ENCODE measurements at places on chromosomes 16 and 17.

- DNase-seq: no peak
Observed at GRCh38 chr16:11380836-11381235, 35.6 kb downstream of the RMI2 start.

DNA sequence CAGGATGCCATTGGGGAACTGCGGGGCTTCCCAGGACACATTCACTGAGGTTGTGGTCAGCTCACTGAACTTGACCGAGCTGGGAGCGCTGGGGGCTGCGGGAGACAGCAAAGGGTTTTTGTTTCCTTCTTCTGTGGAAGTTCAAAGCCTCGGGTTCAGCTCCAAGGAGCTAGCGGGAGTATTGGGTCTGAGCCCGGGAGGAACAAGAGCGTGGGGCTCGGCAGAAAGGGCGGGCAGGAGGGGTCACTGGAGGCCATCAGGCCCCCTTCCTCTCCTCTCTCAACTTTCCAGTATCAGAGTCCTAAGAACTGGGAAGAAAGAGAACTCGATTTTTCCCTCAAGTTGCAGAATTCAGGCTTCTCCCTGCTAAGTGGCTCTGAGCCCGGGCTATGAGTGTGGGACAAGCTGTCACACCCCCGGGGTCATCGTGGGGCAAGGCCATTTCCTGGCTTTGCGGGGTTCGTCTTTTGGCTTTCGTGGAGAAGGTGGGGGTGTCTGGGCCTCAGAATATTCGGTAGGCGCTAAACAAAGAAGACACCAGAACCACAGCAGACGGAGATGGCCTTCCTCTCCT, 53.6 kb upstream of the CDC42EP4 start:
- no peak for DNase-seq

GRCh38 chr17:43907425-43907981, at the start of gene MPP2:
Gene MPP2 (minus strand): TSS chr17:43907536. CDS start chr17:43904460, 3,076 bp downstream.
- peak; percentile 36 for DNase-seq

GRCh38 chr16:80741724-80742123, 62.7 kb downstream of the CDYL2 start:
- DNase-seq: no peak

GRCh38 chr17:75753514-75754377, 11.2 kb downstream of the GALK1 start:
- peak; percentile 62 for DNase-seq

DNA sequence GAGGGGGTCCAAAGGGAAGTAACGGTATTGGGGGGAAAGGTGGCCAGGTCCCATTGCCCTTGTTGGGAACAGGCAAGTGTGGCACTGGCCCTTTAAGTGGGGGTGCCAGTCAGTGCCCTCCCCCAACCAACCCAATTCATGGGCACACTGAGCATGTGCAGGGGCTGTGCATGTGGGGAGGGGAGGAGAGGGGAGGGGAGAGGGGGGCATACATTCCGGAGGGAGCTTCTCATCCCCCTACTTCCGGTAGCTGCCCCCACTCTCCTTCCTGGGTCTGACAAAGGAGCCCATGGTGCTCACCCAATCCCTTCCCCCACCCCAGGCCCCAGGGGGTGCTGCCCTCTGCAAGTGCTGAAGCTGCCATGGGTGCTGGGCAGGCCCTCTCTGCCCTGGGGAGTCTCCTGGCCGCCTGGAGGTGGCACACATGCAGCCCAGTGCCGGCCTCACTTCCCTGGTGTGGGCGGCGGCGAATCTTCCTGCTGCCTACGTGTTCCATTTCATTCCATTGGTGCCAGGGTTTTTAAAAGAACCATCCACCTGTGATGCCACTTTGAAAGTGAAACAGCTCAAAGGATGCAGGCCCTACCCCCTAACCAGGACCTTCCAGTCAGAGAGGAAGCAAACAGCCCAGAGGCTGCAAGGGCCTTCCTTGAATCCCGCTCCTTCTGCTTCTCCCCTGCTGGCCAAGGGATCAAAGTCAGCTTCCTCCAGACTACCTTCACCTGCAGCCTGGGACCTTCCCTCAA, 11.0 kb downstream of the HEXIM2 start:
- DNase-seq: peak; percentile 22

DNA sequence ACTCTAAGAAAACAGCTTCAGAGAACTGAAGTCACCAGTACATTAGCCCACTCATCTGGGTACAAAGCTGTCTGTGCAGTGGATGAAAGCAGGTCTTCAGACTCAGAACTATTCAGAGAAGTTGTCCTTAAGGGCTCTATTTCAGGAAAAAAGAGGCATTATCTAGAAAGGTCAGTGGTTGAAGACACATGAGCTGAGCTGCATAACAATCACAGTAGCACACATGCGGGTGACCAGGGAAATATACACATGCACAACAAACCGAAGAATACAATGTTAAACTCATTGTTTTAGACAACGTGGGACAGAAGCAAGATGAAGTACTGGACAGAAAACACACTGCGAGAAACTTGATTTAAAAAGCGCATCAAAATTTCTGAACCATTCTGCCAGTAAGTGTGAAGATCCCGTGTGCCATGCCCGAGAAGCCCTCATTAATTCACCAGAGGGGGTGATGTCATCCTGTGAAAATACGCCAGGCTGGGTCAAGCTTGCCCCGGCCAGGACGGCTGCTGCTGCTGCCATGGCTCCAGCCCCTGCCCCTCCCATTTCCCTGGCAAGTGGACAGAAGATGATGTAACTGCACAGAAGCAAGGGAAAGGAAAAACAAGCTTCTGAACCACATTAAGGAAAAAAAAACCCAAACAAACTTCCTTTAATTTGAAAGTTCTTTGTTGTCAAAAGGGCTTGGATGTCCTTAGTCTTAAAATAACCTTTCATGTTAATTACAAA, 10.1 kb downstream of the DYNC1LI2 start:
- no peak for DNase-seq

GRCh38 chr16:73308771-73309170, 260.8 kb upstream of the ZFHX3 start:
- no peak for DNase-seq

DNA sequence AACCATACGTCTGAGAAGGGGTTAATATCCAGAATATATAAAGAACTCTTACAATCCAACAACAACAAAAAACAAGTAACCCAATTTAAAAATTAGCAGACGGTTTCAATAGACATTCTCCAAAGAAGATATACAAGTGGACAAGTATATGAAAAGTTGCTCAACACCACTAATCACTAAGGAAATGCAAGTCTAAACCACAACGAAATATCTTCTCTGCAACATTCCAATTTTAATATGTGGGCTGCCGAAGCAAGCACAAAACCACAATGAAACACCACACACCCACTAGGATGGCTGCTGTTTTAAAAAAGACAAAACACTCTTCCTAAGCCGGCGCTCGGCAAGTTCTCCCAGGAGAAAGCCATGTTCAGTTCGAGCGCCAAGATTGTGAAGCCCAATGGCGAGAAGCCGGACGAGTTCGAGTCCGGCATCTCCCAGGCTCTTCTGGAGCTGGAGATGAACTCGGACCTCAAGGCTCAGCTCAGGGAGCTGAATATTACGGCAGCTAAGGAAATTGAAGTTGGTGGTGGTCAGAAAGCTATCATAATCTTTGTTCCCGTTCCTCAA, 5.9 kb upstream of the SLC13A2 start:
- no peak for DNase-seq

DNA sequence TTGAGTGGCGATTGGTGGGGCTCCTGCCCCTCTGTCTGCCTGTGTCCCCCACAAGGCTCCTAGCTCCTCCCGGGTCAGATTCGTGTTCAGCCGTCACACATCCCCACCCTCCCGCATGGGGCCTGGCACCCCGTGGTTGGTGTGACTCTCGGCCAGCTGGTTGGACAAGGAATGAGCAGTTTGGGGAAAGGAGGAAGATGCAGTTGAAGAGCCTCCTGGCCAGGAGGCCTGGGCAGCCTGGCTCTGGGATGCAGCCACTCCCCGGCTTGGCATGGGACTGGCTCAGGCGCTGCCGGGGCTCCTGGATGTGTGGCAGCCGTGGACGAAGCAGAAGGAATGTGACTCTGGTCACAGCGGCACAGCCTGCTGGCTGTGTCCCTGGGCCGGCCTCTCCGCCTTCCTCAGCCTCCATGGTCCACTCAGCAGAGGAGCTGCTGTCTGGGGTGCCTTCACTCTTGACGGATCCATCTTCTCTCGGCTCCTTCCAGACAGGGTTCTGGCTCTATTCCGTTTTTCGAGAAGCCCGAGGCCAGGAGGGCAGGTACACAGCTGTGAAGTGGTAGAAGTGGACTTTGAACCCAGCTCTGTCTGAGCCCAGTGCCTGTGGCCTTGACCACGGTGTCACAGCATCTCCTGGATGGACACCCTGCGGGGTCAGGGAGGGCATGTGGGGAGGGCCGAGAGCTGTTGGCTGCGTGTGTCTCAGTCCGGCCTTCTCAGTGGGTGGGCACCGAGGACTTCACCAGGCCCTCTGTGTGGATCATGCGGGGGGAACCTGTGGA, 2.1 kb downstream of the TRAF7 start:
- no peak for DNase-seq

GRCh38 chr17:33580215-33580614, 287.1 kb upstream of the ASIC2 start:
- DNase-seq: no peak

GRCh38 chr16:13742928-13743327, 177.0 kb upstream of the ERCC4 start:
- no peak for DNase-seq

DNA sequence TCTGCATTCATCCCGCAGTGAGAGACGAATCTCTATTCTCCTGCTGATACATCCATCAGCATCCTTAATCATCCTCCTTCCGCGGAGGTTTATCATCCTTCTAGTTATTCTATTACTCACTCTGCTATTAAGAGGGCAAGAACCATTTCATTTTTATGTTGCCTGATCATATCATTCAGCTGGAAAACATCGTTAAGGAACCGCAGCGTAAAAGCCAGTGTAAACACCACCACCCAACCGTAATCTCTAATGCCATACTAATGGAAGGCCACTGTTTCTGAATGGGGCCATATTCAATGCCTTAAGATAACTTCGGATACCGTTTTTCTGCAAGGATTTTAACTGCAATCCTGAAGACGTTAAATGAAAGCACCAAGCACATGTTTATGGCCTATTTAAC, 36.7 kb upstream of the ERCC4 start:
- no peak for DNase-seq

DNA sequence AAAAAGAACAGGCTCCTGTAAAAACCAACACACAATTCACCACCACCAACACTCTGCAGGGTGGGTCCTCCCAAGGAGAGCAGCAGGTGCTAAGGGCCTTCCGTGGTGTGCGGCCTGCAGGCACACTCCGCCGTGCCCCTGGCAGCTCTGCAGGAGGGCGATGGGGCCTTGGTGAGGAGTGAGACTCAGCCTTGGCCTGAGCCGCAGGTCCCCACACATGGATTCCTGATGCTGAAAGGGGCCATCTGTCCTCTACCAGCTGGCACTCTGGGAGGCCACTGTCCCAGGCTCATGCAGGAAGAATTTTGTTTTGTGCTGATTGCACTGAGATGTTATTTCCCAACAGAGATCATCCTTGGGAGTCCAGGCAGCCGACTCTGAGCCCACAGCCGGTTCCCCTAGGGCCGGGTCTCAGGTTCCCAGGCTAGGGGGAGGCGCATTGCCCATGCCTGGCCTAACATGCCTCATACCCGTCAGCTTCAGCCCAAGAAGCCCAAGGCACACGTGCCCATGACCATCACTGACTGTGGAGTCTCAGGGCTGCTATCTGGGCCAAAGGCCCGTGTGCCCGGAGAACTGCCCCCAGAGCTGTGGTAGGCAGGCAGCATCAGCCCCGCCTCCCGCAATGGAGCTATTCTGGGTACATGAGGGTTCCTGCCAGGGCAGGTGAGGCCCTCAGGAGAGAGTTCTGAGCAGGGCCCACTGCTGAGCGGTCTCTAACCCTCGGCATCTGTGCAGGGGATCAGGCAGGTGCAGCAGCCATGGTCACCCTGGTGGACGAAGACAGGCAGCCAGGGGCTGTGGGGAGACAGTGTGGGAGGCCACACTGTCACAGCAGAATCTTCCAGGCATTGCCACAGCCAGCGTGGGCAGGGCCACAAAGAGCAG, 97.9 kb upstream of the ZNF469 start:
- no peak for DNase-seq

GRCh38 chr16:26667307-26667706, 399.4 kb upstream of the C16orf82 start:
- no peak for DNase-seq

DNA sequence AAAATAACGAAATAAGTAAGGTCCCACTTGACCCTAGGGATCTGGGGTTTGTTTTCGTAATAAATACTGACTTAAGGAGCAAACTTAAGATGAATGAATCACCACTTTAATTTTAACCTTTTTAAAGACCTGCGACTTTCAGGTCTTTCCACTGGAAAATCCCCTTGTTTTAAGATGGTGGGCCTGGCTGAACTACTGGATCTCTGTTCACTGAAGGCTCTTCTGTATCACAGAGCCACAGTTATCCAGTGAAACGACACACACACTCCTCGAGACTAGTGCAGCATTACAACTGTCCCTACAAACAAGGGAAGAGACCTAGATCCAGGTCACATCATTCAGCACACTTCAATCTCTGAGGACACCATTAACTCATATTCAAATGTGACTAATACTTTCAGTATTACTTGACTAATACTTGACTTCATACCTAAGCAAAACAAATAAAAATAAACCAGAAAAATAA, 299.0 kb downstream of the CEP112 start:
- DNase-seq: no peak

- DNase-seq: no peak
Observed at GRCh38 chr17:80766290-80766855, 221.7 kb downstream of the RPTOR start.

DNA sequence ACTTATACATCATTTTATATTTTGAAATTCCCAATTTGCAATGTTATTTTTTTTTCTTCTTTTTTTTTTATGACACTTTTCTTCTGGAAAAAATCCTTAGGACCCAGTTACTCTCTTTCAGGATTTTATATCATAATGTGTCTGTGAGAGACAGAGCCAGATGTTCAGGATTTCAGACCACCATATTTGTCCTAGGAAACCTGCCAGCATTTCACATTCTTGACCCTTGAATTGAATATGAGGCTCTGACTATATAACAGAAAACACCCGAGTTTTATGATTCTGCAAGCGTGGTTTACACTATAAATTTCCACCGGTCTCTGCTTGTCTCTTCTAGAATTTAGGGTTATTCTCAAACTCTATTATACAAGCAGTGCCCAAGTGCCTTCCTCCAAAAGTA, 621.0 kb downstream of the WWOX start:
- DNase-seq: no peak

- DNase-seq: peak; percentile 60
Observed at GRCh38 chr17:74957935-74958740, 14.4 kb downstream of the HID1 start.

DNA sequence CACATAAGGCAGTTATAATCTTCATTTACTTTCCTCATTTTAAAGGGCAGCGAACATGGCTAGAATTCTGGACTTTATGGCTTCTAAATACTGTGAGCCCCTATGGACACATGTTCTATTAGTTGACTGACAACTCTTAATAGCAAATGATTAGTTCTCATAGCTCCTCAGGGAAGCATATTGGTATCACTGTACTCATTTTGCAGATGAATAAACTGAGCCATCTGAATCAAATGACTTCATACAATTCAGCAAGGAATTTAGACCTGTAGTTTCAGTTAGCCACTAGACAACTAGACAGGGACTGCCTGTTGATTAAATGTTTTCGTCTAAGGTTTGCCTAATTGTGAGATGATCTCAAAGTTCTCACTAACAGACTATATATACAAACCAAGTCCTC, 9.7 kb downstream of the TOB1 start:
- DNase-seq: no peak

GRCh38 chr16:30530163-30531037, 4.0 kb upstream of the ZNF768 start:
- no peak for DNase-seq

- no peak for DNase-seq
Observed at GRCh38 chr17:50808888-50809287, 26.5 kb upstream of the WFIKKN2 start.
